Spleen (tissue), 13 donors: ENCODE measurements at places on chromosomes 1 and 21. TPM values are rescaled to one million over a fixed set of nuclear protein-coding genes. Genes with fewer than 3 reads are reported as not detected.

The SPRR1B gene
- 0.30 TPM for polyA plus RNA-seq

GRCh38 chr1:73813236-73813635, 384.7 kb downstream of the LRRIQ3 start:
- DNase-seq = no peak
- H3K36me3 ChIP-seq = no peaks in the 10 kb centered on the region
- no peaks in the 10 kb centered on the region for H3K4me1 ChIP-seq
- H3K27ac ChIP-seq = no peak overlapping the region
- H3K27me3 ChIP-seq = no peaks in the 10 kb centered on the region

DNA sequence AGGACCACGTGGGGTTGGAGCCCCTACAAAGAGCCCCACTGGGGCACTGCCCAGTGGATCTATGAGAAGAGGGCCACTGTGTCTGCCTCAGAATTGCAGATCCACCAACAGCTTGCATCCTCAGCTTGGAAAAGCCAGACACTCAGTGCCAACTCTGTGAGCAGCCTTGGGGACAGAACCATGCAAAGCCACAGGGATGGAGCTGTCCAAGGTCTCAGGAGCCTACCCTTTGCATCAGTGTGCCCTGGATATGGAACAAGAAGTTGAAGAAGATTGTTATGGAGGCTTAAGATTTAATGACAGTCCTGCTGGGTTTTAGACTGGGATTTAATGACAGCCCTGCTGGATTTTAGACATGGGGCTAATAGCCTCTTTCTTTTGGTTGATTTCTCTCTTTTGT, 1670.9 kb downstream of the PLA2G4A start:
- no peak overlapping the region for H3K4me3 ChIP-seq
- H3K27me3 ChIP-seq = no peaks in the 10 kb centered on the region
- DNase-seq = no peak
- H3K27ac ChIP-seq = no peak overlapping the region

The KRTAP8-1 gene
- polyA plus RNA-seq = not detected

The KLHDC9 gene
- polyA plus RNA-seq = 1.9 TPM

GRCh38 chr1:164781972-164782371, 223.0 kb downstream of the PBX1 start:
- no peak for DNase-seq
- H3K4me3 ChIP-seq = no peak overlapping the region
- peaks cover 17% of the 10 kb centered on the region for H3K4me1 ChIP-seq
- H3K27me3 ChIP-seq = no peaks in the 10 kb centered on the region
- H3K36me3 ChIP-seq = no peaks in the 10 kb centered on the region
